Liver (tissue), 10 donors: ENCODE measurements at places on chromosomes 5 and 9. TPM values are rescaled to one million over a fixed set of nuclear protein-coding genes. Genes with fewer than 3 reads are reported as not detected.

- H3K4me3 ChIP-seq: no peak overlapping the region
- no peaks in the 10 kb centered on the region for H3K36me3 ChIP-seq
- H3K27ac ChIP-seq: no peak overlapping the region
- DNase-seq: peak; percentile 20
- peaks cover 5% of the 10 kb centered on the region for H3K4me1 ChIP-seq
- H3K27me3 ChIP-seq: no peaks in the 10 kb centered on the region
Observed at GRCh38 chr9:122087406-122088200, 5.5 kb downstream of the TTLL11 start.

DNA sequence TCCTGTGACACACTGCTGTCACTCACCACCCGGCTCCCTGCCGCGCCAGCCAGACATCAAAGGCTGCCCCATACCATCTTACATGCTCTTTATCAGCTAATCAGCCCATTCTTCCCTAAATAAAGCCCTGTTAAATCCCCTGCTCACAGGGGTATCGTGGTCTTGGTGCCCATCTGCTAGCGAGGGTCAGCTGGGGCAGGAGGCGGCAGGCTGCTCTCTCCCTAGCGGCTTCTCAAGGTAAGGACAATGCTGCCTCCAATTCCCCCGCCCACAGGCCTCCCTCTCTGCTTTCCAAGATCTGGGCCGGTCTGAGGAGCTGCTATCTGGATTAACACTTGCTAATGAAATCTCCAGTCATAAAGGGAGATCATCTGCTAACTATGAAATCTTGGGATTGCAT, 26.8 kb downstream of the BARHL1 start:
- H3K4me1 ChIP-seq: no peaks in the 10 kb centered on the region
- H3K36me3 ChIP-seq: peaks cover 35% of the 10 kb centered on the region
- H3K4me3 ChIP-seq: no peak overlapping the region
- no peak overlapping the region for H3K27ac ChIP-seq
- no peak for DNase-seq

- no peak overlapping the region for H3K27ac ChIP-seq
- DNase-seq: no peak
- H3K36me3 ChIP-seq: no peaks in the 10 kb centered on the region
- no peak overlapping the region for H3K4me3 ChIP-seq
- H3K27me3 ChIP-seq: no peaks in the 10 kb centered on the region
Observed at GRCh38 chr5:2175041-2175440, 292.3 kb upstream of the IRX4 start.

DNA sequence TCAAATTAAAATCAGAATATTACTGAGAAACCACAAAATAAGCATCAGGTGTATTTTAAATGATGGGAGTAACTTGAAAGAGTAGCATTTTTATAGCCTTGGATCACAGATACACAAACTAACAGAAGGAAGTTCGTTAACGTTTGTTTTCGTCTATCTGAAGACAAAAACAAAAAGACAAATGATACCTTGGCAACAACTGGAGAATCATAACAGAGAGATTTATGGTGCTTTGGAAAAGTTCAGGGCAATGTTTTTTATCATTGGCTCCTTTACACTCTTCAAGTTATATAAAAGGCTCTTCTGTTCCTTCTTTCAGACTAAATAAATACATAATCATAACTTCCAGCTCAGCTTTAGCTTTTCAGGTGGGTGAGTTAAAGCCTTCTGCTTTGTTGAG, 128.1 kb upstream of the VLDLR start:
- no peaks in the 10 kb centered on the region for H3K27me3 ChIP-seq
- no peak for DNase-seq
- no peaks in the 10 kb centered on the region for H3K36me3 ChIP-seq
- H3K4me3 ChIP-seq: no peak overlapping the region
- H3K27ac ChIP-seq: no peak overlapping the region

- H3K36me3 ChIP-seq: no peaks in the 10 kb centered on the region
- no peaks in the 10 kb centered on the region for H3K27me3 ChIP-seq
- no peak overlapping the region for H3K27ac ChIP-seq
Observed at GRCh38 chr9:136268735-136269134, 23.1 kb upstream of the QSOX2 start.

DNA sequence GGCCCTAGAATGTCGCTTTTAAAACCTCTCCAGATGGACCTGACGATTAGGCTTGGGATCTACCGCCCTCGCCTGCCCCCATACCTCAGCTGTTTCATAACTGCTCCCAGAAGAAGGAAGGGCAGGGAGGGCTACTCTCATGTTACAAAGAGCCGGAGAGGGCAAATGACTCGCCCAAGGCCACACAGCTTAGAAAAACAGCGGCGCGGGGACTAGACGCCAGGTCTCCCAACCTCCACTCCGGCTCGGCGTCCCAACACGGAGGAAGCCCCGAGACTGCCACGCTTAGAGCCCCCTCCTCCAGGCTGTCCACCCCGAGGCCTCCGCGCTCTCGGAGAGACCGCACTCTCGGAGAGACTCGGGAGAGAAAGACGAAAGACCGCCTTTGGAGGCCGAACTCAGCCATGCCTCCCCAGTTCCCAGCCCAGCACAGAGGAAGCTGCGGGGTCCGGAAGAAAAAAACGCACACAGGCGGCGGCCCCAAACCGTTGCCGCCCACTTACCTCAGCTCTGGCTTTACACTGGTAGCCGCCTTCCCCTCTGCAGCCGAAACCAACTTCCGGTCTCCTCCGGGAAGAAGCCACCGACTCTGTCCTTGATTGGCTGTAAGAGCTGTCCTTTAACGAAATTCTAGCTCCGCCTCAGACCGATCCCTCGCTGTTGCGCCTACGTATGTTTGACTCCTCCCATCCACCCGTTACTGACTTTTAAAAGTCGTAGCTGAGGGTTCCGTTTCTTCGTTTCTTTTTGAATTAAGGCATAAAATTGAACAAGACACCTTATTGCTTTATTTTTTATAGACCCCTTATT, at the start of gene MED7:
MED7 (minus strand) TSS at position 549 of the 810 bp plus-strand sequence. CDS start 3,434 bp downstream, outside the sequence.
- H3K4me1 ChIP-seq: peaks cover 9% of the 10 kb centered on the region

GRCh38 chr9:99595796-99596195, 225.9 kb upstream of the NR4A3 start:
- no peaks in the 10 kb centered on the region for H3K36me3 ChIP-seq
- H3K27me3 ChIP-seq: no peaks in the 10 kb centered on the region
- no peaks in the 10 kb centered on the region for H3K4me1 ChIP-seq
- H3K4me3 ChIP-seq: no peak overlapping the region
- DNase-seq: no peak
- no peak overlapping the region for H3K27ac ChIP-seq

- no peak overlapping the region for H3K4me3 ChIP-seq
- no peaks in the 10 kb centered on the region for H3K36me3 ChIP-seq
Observed at GRCh38 chr9:98603821-98604383, 104.8 kb downstream of the GABBR2 start.

- DNase-seq: no peak
- H3K27me3 ChIP-seq: no peaks in the 10 kb centered on the region
- H3K36me3 ChIP-seq: no peaks in the 10 kb centered on the region
- no peak overlapping the region for H3K27ac ChIP-seq
- H3K4me3 ChIP-seq: no peak overlapping the region
Observed at GRCh38 chr9:6779417-6780241, 21.9 kb downstream of the KDM4C start.

GRCh38 chr5:88719434-88719833, 163.6 kb downstream of the MEF2C start:
- no peak overlapping the region for H3K4me3 ChIP-seq
- H3K4me1 ChIP-seq: no peaks in the 10 kb centered on the region
- DNase-seq: no peak
- H3K27me3 ChIP-seq: no peaks in the 10 kb centered on the region

DNA sequence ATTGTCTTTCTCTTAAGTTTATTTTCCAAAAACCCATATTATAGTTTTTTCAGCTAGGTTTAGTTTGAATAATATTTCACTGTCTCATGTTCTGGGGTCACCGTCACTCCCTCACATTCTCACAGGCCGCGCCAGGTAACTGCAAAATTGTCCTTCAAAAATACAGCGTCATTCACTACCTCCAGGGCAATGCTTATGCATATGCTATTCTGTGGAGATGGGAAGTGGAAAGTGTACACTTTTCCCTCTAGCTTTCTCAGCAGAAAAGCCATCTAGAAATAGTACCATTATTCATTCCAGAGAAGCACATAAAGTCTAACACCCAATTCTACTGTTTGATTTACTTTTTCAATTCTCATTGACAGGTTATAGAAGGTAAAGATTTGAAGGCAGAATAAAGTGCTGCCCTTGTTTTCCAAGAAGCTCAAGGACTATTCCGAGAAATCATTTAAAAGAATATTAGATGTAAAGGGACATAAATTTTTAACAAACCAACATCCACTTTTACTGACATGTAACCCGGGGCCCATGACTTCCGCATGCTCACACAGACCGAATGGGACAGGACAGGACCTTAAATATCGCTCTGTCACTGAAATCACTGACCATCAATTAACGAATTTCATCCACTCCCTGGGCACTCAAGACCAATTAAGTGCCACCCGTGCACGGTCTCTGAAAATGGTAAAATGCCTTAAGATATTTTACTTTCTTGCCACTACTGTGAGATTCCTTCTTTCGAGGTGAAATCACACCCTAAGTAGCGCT, 720 bp downstream of the NUDT12 start:
- H3K27me3 ChIP-seq: no peaks in the 10 kb centered on the region
- peaks cover 9% of the 10 kb centered on the region for H3K36me3 ChIP-seq
- H3K27ac ChIP-seq: peak overlapping the region; percentile 85
- peak overlapping the region; percentile 77 for H3K4me3 ChIP-seq
- H3K4me1 ChIP-seq: peaks cover 2% of the 10 kb centered on the region
- DNase-seq: no peak

RNF208 gene
- polyA plus RNA-seq: 7.1 TPM

PCDHB6 gene
- 0.06 TPM for polyA plus RNA-seq

TMEM215 gene
- not detected for polyA plus RNA-seq

OR1N1 gene
- not detected for polyA plus RNA-seq
